Fibroblast of skin of back (primary cell): ENCODE measurements at places on chromosomes 11 and 22.

DNA sequence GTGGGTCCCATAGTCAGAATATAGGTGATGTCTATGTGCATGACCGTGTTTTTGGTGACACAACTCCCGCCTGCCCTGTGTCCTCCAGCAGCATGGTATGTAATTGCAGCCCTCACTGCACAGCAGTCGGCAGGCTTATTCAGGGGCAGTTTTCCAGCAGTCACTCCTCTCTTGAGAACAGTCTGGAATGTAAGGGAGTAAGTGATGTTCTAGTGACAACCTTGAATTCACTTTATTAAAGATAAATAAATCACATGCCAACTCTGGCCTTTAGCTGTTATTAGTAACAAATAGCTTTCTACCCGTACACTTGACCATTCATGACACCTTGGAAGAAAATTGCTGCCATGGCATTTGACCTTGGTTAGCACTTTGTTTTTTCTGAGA, 27.9 kb downstream of the ZNRF3 start:
- no peak for DNase-seq

GRCh38 chr11:3344327-3345174, 34.4 kb downstream of the ZNF195 start:
- DNase-seq = no peak

GRCh38 chr11:75151346-75152047, 590 bp downstream of the SLCO2B1 start:
- DNase-seq = no peak

- peak; percentile 28 for DNase-seq
These were observed 65.2 kb downstream of the CSTPP1 start for GRCh38 chr11:47001781-47002181.

DNA sequence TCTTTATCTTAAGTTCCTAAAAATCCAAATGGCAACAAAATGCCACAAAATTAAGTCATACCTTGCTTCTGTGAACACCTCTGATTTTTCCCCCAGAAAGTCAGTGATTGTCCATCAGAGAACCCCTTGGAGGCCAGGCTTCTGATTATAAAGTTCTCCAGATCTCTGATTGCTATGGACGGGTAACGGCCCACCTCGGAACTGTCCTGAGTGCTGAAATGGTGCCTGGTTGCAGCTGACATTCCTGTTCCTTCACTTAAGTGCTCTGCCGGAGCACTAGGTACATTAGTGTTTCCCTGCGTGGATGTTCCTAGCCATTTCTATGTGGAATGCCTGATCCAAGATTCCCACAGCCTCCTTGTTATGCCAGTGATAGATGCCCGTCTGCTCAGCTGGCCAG, 85.0 kb downstream of the CHST1 start:
- peak; percentile 41 for DNase-seq

GRCh38 chr11:40370821-40371616, 1088.4 kb downstream of the LRRC4C start:
- no peak for DNase-seq

DNA sequence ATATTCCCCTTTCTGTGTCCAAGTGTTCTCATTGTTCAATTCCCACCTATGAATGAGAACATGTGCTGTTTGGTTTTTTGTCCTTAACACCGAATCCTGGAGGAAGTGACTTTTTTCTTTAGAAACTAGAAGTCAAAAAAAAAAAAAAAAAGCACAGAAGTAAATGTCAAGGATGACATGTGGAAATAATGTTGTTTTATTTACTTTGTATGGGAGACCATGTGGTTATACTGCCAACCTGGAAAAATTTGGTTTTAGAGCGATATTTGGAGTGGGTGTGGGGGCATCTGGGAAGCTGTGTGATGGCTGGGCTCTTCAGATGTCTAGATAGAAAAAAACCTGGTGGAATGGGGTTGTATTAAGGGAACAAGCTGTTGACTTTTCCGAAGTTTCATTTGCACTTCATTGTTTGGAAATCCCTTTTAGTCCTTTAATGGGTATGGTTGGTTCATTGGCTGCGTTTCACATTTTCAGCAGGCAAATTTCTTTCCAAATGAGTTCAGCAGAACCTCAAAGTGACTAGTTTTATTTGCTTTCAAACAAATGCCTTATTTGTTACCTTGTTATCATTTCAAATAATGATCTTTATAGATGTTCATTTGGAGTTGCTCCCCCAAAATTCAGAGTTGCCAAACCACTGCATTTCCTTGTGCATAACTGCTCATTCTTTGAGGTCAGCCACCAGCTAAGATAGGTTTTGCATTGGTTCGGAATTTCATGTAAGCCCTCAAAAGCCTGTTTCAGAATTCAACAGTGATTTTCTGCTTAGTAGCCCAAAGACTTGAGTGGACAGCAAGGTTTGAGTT, 508.2 kb downstream of the METTL15 start:
- no peak for DNase-seq

DNA sequence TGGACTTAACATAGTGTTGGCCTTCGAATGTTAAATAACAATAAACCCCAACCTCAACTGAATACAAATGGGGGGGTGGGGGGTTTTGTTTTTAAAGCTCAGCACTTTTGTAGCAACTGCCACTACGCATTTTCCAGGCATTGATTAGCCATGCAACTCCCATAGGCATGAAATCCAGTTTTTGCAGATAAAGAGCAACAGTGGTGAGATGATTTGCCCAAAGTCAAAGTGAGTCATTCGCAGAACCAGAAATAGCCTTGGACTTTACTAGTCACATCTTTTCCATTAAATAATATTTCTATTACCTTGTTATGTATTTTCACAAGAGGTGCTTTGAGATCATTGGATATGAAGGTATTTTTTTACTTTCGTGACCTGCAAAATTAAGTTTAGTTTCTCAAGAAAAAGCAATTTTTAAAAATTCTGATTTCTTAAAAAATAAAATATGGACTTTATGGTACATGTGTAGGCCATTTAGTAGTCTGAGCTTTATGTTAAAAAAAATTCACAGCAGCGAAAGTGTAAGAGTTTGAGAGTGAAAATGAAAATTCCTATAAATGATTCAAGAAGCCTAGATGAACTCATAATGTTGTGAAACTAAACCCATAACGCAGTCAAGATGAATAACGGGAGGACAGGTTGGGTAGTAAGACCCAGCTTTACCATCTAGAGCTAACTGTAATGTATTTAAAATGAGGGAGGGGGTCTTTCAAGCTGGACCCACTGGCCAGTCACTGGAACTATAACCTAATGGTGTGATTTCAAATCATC, 1.9 kb upstream of the PHF21A start:
- peak; percentile 48 for DNase-seq

GRCh38 chr22:48523091-48523490, 1304.6 kb downstream of the BRD1 start:
- peak; percentile 36 for DNase-seq

DNA sequence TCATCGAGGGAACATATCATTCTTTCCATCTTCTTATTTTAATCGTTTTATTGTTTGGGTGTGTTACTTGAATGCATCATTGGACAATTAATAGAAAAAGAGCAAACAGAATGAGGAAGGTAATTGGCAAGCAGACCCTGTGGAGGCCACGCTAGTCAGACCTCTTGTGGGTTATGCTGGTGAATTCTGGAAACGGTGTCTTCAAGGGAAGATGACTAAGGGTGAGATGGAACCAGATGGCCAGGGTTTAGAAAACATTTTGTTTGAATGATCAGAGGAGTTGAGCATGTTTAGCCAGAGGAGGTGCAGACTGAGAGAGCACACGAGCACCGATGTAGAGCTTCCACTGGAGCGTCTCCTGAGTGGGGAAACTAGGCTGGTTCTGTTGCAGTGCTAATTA, 8.5 kb downstream of the ST14 start:
- no peak for DNase-seq

DNA sequence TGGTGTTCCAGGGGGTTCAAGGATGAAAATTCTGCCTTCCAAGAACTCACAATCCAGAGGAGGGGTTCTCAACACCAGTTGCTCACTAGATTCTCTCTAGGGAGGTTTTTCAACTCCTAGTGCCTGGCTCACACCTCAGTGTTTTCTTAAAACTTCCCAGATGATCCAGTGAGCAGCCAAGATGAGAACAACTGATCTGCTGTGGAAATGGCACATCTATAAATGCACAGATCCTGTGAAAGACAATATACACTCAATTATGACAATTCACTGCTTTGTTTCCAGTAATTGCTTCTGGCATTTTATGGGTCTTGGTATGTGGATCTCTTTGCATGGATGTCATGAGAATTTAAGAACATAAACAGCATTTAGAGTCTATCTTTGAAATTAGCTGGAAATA, 45.2 kb upstream of the PRSS23 start:
- DNase-seq = no peak

DNA sequence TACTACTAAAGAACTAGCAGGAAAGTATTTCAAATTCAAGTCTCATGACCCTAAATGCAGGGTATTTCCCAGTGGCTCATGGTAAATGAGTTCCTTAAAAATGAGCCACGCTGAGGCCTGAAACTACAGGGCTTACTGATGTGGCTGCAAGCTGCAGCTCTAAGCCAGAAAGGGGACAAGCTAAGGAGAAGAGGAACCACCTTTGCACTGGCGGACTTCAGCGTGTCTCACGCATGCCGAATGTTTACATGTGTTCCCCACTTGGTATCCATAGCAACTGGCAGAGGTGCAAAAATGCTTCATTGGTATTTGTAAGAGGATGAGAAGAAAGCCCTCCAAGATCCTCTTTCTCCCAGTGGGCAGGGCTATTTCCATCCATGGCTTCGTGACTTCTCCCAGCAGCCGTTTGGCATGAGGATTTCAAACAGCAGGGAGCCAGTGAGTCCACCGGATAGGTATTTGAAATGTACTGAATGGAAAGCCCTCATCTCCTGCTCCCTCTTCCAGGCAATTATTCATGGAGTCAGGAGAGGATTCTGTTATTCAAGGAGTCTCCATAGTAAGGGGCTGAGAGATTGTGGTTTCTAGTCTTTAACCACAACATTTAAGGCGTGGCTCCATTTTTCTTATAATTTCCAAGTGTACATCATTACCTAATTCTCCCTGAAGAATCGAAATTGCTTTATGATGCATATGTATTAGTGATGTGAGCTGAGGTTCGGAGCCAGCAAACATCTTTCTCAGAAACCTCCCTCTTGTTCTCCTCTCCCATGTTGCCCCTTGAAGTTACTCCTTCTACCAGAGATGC, 55.3 kb upstream of the CD44 start:
- DNase-seq = peak; percentile 100
